ENCODE measurements at places on chromosomes 5 and 9. TPM values are rescaled to one million over a fixed set of nuclear protein-coding genes. Genes with fewer than 3 reads are reported as not detected.

Gene FOXE1
- total RNA-seq, result not detected

Gene GRIN1
- not detected for total RNA-seq

Gene AHRR
- 8.8 TPM for total RNA-seq

Gene MARCOL
- total RNA-seq, result not detected

Gene IFNB1
- total RNA-seq, result not detected

Gene DMRT3
- total RNA-seq, result not detected

Gene C9orf152
- total RNA-seq, result not detected

Gene FGD3
- not detected for total RNA-seq

Gene PLAC8L1
- not detected for total RNA-seq

Gene F2RL1
- total RNA-seq, result 3.1 TPM

Gene ARSI
- total RNA-seq, result 2.1 TPM

Gene ADAMTS12
- 13.0 TPM for total RNA-seq

Gene PCDHGA3
- 1.1 TPM for total RNA-seq

Gene CDH9
- 0.16 TPM for total RNA-seq

Gene NEUROG1
- not detected for total RNA-seq

Gene SLC1A1
- total RNA-seq, result 41.7 TPM

Gene IFNA2
- total RNA-seq, result not detected

Gene CDK5RAP2
- total RNA-seq, result 36.8 TPM

Gene KIF20A
- 1.3 TPM for total RNA-seq

Gene GPSM1
- 48.5 TPM for total RNA-seq

Gene SPINK13
- not detected for total RNA-seq

Gene GPR151
- not detected for total RNA-seq

Gene LHX2
- not detected for total RNA-seq

Gene PCDHGC5
- total RNA-seq, result 7.0 TPM

Gene AFAP1L1
- 10.8 TPM for total RNA-seq

Gene GABRA1
- total RNA-seq, result not detected

Gene NR2F1
- 20.5 TPM for total RNA-seq

Gene SOHLH1
- not detected for total RNA-seq

Gene SHOC1
- total RNA-seq, result 0.09 TPM

Gene MOB3B
- 0.25 TPM for total RNA-seq

Gene MLANA
- not detected for total RNA-seq

Gene PRLR
- total RNA-seq, result 1.6 TPM
